Activated CD4-positive, alpha-beta T cell treated with anti-CD3 and anti-CD28 coated beads, Interleukin-2, amount 50 U/mL, for 48 hours (primary cell): ENCODE measurements at places on chromosomes 2 and 18.

- DNase-seq, result no peak
Observed at GRCh38 chr2:66217039-66217585, 217.8 kb upstream of the MEIS1 start.

GRCh38 chr2:18136881-18137475, 258.5 kb downstream of the KCNS3 start:
- no peak for DNase-seq

DNA sequence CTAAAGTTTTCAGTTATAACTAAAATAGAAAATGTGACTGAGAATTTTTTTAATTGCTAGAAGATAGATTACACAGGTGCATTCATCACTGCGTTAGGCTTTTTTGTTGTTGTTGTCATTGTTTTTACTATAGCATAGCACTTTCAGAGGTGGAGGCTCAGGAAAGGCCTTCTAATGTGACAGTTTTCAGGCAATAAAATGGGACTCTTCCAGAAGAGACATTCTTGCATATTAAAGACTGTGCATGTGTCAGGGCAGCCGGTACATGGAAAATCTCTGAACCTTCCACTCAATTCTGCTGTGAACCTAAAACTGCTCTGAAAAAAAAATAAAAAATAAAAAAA, 175.2 kb downstream of the METTL4 start:
- DNase-seq, result no peak

- no peak for DNase-seq
Observed at GRCh38 chr2:189328848-189329245, 112.4 kb upstream of the WDR75 start.

- DNase-seq, result no peak
Observed at GRCh38 chr2:186559370-186559769, 30.5 kb upstream of the ITGAV start.
